Suppressor macrophage treated with lipopolysaccharide for 4 hours (primary cell): ENCODE measurements at places on chromosomes 4 and X.

DNA sequence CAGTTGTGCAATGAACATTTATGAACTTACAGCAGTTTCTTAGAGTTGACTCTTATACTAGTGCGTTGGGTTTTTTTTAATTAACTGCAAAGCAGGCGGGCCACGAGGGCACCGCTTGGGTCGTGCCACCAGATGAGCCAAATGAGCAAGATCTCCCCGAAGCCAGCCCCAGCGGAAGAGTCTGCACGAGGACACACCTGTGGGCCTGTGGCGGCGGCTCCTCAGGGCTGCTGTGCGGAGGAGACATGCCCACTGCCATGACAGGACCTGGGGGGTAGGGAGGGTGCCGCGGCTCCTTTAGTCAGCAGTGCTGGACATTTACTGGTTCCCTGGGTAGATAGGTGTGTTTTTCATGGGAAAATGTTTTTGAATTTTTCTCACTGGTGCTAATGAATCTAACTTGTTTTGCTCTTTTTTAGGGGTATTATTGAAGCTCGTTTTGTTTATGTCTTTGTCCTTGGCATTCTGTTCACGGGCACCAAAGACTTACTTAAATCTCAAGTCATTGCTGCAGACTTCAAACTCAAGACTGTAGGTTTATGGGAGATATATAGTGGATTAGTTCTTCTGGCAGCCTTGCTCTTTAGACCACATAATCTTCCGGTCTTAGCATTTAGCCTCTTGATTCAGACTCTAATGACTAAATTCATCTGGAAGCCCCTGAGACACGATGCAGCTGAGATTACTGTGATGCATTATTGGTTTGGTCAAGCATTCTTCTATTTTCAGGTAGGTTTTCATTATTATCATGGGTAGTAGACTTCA, 31.2 kb downstream of the PIGG start:
- no peak for DNase-seq

DNA sequence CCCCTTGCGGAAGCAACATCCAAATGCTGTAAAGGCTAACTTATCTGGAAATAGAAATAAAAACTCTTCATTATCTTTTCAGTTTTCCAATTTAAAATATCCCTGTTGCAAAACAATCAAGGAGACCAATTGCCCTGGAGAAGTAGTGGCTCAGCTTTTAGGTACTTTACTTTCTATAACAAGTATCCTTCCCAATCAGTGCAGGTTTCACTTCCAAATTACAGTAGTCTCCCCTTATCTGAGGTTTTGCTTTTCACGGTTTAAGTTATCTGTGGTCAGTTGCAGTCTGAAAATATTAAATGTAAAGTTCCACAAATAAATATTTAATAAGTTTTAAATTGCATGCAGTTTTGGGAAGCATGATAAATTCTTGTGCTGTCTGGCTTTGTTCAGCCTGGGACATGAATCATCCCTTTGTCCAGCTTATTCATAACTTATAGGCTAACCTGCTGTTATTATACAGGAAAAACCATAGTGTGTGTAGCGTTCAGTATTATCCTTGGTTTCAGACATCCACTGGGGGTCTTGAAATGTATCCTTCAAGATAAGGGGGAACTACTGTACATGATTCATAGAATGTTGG, 973.1 kb upstream of the GRID2 start:
- DNase-seq, result no peak

GRCh38 chrX:5771441-5771840, 457.2 kb downstream of the NLGN4X start:
- DNase-seq, result peak; percentile 12

- peak; percentile 88 for DNase-seq
Measured at GRCh38 chrX:13005661-13006473, 31.0 kb downstream of the TMSB4X start.

DNA sequence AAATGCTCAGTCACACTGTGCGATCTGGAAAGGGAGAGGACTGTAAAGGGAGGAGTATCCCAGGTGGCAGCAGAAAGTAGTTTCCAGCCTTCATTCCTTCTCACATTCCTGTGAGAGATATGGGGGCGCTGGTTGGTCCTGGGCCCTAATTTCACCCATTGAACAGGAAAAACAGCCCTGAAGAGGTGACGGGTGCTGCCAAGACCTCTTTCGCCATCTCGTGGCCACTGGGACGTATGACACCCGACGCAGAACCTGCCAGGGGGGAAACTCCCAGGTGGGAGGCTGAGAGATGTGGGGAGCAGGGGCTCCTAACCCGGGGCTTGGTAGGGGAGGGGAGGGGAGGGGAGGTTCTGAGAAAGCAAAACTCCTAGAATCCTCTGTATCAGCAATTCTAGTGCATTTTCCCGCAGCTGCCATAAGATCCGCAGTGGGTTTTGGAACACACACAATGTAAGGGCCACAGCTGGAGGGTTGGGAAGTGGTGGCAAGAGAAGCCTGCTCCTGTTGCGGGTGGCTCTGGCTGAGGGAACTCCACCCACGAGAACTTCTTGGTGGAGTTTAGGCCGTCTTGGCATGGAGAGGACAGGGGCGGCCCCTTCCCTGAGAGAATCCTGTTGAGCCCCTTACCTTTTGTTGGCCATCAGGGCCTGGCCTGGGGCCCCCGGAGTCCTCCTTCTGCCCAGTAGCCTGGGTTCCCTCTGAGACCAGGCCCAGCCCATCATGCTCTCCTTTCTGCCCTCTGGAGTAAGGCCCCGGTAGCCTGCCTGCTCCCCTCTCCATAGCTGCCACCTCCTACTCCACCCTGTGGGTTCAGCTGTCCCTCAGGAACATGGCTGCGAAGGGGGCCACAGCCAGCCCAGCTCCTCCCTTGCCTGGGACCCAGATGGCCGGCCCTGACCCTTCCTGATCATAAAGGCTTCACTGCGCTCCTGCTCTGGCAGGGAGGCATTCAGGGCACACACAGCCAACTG, 134.1 kb downstream of the OR13H1 start:
- DNase-seq, result peak; percentile 23

DNA sequence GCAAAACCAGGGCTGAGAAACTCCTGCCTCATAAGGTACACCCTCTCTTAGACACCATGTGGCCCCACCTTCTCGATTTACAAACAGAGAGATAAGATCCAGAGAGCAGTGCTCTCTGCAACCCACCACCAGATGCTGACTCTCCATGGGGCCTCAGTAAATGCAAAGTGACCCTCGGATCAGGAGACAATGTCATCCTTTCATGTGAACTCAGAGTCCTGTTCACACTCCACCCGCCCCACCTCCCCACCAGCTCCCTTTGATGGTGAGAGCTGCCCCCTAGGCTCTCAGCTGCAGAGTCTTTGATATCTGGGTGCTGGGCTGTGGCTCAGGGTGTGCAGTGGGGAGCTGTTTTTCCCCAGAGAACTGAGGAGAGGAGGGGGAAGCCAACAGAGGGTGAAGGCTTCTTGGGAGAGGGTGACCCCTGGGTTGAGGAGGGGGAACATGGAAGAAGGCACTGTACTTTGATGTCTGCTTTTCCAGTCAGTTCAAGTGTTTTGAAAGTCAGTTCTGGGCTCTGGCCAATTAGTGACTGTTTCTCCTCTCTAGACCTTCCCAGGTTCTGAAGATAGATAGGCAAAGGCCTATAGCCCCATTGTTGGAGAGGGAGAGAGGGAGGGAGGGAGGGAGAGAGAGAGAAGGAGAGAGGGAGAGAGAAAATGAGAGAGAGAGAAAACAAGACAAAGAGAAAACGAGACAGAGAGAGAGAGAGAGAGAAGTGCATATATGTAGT, 88.2 kb downstream of the SCD5 start:
- no peak for DNase-seq

GRCh38 chr4:479972-480371, 19.0 kb downstream of the ZNF721 start:
- no peak for DNase-seq

DNA sequence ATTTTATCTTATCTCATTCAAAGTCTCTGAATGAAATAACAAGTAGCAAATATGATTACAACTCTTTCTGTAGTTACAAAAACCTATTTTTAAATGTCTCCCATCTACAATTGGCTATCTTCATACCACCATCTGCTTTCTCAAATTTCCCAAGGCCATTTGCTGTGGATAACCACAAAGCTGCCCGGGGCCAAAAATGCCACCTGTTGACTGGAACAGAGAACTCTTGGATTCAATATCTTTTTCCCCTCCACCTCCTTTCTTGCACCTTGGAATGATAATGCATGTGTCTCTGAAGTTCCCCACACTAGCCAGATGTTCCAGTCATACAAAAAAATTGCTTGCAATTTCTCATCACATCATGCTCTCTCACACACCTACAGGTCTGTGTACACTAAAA, 93.3 kb upstream of the SCML1 start:
- no peak for DNase-seq

DNA sequence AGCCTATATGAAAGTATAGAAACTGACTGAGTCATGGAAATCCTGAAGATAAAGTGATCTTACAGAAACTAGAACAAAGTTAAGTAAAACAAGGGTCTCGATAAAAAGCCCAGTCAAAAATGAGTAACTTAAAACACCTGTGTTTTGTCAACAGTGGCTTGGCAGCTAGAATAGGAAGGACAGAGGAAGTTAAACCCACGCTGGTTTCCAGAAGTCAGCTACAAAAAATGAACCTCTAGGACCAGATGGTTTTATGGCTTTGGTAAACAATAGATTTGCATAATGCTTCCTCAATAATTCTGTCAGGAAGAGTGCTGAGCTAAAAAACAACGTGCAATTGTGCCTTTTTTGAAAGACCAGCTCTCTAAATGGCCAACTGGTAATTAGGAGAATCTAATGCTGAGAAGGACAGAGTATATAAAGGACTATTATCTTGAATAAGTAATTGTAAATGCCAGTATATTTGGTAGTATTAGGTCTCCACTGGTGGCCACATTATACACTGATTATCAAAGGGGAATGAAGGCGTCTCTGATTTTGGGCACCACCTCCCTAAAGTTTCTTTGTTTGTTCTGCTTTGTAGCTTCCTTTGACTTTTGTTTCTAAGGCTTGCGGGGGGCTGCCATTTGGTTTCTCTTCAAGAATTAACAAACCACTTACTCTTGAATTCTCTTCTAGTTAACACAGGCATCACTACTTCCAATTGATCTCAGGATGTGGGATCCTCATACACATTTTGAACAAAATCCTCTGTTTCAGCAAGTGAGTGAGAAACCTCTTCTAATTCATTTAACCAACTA, 72.2 kb upstream of the PPP3CA start:
- no peak for DNase-seq

DNA sequence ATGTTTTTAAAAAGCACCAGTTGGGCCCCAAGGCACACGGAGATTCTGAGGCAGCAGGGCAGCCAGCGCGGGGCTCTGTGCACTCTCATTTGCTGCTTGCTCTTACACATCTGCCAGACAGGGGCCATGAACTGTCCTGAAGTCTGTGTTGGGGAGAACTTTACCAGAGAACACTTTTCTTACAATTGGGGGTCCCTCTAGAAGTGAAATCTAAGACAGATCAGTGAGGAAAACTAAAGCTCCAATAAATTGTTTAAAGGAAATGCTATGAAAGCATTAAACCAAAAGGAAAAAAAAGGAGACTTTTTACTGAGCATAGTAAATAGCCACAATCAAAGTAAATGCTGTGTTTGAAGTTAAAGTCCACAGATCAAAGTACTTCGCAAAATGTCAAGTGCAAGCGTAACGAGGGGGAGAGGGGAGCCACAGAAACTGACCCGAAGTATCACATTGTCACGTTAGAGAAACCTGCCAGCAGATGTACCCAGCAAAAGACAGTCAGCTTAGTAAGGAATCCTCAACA, 37.8 kb downstream of the SORBS2 start:
- DNase-seq, result no peak

GRCh38 chr4:1590244-1590643, 93.9 kb downstream of the FAM53A start:
- no peak for DNase-seq

GRCh38 chrX:103831803-103832544, at the start of gene RAB9B:
TSS of gene RAB9B (minus strand) at chrX:103832257. CDS start at chrX:103825784, 6,473 bp downstream.
- no peak for DNase-seq
